ENCODE measurements at places on chromosomes 4 and X.

- DNase-seq: peak; percentile 93
These were observed 7.7 kb downstream of the GAK start for GRCh38 chr4:924107-925096.

DNA sequence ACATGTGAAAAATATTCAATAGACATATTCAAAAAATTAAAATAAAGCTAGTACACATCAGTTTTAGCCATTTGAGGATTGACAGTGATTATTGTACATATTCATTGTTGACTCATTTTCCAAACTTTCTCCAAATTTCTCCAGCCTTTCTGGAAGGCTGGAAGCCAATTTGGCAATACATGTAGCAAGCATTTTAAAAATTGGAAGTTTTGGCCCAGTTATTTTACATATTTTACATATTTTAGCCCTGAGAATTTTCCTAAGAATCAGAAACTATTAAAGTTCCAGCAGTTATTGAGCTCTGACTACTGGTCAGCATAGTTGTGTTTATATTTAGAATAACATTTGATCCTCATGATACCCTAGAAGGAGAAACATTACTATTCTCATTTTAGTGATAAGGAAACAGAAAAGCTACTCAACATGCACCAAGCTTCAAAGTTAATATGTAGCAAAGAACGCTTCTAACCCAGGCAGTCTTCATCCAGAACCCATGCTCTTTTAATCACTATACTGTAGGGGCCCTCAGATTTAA lies 3.2 kb downstream of the CABS1 start:
- DNase-seq: no peak

DNA sequence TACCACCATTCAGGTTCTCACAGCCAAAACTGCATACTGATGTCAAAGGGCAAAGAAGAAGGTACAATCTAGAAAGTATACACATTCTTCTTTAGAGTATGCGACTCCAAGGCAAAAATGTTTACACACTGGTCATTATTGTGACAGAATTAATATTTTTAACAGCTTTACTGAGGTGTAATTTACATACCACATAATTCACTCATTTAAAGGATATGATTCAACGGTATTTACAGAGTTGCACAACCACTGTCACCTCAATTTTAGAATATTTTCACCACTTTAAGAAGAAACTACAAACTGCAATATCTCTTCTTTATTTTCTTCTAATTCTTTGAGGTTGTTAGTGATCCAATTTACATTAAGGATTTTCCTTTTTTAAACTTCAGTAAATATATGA lies 325.4 kb upstream of the SMIM31 start:
- no peak for DNase-seq

DNA sequence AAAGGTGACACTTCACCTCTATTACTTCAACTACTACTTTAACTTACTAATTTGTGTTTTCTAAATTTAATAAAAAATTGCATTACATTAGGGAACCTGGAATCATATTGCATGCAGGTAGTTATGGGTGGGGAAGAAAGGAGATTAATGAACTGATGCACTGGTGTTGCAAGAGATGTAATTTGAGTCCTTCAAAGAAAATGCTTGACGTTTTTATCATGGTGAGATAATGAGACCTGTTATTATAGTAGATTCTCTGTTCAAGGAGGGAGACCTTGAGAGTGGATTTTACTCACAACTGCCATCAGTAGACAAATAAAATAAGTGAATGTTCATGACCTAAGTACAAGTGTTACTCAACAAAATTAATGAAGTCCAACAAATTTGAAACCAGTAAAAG lies 26.4 kb upstream of the MED14 start:
- DNase-seq: no peak

GRCh38 chr4:2621419-2621818 lies 85.0 kb downstream of the FAM193A start:
- no peak for DNase-seq

DNA sequence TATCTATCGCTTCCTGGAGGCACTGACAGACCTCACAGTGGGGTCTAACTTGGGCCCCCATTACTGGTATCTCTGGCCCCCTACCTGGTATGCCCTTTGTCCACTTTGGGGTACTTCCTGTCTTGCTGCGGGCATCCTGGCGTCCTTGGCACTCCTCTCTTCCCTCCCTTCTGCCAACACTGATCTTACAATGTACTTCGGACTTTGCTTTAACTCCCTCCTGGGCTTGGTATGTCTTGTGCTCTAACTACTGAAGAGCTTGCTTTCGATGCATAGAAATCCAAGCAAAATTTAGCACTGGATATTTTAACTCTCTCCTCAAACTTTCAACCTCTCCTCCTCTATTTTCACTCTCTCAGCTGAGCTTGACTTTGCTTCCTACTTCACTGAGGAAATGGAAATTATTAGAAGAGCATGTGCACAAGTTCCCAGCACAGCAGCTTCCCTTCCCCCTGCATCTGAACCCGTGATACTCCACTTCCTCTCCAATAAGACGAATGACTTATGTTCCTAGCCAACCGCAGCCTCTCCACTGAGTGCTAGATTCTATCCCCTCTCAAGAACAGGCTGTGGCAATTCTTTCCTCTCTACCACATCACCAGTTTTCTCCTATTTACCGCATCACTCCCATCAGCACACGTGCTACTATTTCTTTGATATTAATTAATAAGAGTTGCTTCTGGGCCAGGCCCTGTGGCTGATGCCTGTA lies 52.9 kb downstream of the SUPT20HL2 start:
- DNase-seq: no peak

DNA sequence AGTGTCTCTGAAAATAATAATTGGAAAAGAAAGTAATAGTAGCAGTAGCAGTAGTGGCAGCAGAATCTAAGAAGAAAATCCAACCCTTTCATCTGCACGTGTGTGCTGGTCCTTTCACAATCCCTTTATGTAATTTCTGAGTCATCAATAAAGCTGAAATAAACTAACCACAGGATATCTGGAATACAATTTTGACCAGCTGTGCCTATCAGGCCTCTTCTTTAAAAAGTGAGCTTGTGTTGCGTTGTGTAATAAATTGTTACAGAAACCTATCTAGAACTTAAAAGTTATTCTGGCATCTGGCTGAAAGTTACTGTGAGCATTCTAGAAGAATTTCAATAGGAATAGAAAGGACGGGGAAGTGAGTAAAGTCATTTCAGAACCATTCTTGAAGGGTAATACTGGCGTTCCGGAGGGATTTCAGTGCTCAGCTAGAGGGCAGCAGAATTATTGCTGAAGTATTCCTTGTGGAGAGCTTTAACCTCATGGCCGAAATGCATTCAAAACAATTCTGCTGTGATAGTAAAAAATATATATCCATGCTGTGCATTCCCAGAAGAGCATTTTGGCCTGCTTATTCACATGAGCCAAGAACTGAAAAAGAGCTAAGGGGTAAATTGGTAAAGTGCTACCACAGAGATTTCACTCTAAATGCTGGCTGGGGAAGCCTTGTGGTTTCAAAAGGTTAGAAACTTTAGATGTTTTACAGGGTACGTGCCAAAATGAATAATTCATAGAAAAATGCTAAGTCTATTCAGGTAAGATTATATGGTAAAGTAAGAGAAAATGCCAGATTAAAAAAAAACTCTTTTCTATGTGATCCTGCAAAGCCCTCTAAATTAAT lies 260.6 kb downstream of the NKX6-1 start:
- no peak for DNase-seq

- no peak for DNase-seq
These were observed at the start of gene TADA2B for GRCh38 chr4:7043284-7044136. Gene TADA2B (plus strand): TSS chr4:7043372. CDS start chr4:7043580, 208 bp downstream.

Measured in NCI-H526 (cell line).